GM23338 (cell line): ENCODE measurements at places on chromosomes 6 and 20.

DNA sequence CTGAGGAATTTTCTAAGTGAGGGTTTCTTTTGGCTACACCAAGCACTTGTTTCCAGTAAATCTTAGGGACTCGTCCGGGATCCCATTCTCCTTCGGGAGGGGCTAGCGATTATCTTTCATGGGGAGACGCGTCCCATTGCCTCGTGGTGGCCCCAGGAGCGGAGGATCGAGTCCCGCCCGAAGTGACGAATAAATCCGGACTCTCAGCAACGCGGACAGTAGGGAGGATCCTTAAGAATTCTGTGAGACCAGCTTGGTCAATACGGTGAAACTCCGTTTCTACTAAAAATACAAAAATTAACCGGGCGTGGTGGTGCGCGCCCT, 69.1 kb upstream of the PRSS16 start:
- no peak for DNase-seq

- no peak for DNase-seq
Observed at GRCh38 chr6:96610019-96610418, 47.1 kb downstream of the FHL5 start.

DNA sequence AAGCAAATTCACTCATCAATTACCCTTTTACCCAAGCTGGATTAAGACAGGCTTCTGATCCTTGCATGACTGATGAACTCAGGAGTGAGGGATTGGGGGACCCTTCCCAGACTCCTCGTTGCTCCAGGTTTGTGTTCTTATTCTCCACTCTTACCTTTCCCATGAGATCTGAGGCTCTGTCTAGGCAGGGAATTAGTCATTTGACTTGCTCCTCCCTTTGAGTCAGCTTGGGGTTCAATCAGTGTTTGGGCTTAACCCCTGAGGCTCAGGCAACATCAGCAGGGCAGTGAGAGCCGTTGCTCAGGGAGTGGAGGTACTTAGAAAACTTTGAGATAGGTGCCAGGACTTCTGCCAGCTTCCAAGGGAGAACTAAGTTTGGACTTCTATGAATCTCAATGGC, 20.7 kb upstream of the TOX2 start:
- DNase-seq, result no peak

DNA sequence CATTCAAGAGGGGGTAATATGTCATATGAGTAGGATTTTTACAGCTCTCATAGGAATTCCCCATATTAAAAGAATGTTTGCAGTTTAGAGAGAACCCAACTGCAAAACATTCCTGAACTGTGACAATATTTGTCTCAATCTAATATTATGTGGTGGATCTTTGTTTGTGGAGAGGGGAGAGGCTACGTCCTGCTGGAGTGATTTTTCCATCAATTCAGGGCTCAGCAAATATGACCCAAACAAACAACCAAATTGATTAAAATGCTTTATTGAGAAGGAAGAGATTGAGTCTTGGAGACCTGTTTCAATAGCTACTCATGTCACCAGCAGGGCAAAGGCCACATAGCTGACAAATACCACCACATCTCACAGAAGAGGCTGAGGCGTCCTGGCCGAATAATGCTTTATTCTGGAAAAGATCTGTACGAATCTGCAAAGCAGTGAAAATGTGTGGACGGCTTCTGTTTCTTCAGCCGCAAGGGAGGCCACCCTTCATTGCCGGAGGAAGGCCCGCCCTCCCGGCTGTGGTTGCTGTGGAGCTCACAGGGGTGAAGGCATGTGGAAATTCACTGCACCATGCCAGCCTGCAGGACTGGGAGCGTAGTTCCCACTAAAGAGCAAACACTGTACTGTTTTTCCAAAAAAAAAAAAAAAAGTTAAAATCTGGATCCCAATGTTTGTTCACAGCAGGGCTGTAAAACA, 89.7 kb upstream of the QKI start:
- DNase-seq, result no peak

GRCh38 chr20:46354207-46354555, 45.9 kb upstream of the CDH22 start:
- no peak for DNase-seq

DNA sequence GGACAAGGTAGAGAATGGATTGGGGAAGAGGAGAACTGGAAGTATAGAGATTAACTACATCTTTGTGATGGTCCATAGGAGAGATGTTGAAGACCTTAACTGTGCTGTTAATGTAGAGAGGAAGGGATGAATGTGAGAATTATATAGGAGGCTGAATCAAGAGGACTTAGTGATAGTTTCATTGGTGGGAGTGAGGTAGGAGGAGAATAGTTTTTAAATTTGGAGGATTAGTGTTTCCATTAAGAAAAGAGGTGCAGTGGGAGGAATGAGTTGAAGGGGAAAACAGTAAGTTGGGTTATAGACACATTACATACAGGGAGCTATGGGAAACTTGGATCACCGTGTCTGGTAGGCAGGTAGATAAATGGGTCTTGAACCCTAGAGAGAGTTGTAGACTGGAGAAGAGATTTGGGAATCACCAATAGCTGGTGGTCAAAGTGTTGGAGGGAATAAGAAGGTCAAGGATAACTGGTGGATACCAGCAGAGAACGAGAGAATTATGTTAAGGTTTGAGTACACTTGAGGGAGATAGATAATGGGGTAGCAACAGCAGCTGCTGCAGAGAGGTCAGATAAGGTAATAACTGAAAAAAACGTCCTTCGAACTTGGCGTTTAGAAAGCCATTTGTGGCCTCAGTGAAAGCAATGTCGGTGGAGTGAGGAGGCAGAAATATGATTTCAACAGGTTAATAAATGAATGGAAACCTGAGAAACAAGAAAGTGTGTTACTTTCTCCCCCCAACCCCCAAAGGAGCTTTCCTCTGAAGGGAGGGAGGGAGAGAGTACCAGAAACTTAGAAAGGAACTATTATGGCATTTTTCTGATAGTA, 3.1 kb downstream of the C6orf89 start:
- DNase-seq, result no peak

- DNase-seq, result peak; percentile 73
Observed at GRCh38 chr6:111087871-111088667, 766 bp downstream of the SLC16A10 start.

GRCh38 chr20:16864963-16865362, 116.8 kb downstream of the OTOR start:
- DNase-seq, result no peak

DNA sequence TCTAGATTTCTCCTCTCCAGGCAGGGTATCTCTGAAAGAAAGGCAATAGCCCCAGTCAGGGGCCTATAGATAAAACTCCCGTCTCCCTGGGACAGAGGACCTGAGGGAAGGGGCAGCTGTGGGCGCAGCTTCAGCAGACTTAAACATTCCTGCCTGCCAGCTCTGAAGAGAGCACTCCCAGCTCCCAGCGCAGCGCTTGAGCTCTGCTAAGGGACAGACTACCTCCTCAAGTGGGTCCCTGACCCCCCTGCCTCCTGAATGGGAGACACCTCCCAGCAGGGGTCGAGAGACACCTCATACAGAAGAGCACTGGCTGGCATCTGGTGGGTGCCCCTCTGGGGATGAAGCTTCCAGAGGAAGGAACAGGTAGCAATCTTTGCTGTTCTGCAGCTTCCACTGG, 556.9 kb downstream of the EPM2A start:
- no peak for DNase-seq

GRCh38 chr6:33392979-33393378, 1.4 kb downstream of the KIFC1 start:
- no peak for DNase-seq

GRCh38 chr6:156309017-156309416, 468.2 kb upstream of the ARID1B start:
- DNase-seq, result no peak

DNA sequence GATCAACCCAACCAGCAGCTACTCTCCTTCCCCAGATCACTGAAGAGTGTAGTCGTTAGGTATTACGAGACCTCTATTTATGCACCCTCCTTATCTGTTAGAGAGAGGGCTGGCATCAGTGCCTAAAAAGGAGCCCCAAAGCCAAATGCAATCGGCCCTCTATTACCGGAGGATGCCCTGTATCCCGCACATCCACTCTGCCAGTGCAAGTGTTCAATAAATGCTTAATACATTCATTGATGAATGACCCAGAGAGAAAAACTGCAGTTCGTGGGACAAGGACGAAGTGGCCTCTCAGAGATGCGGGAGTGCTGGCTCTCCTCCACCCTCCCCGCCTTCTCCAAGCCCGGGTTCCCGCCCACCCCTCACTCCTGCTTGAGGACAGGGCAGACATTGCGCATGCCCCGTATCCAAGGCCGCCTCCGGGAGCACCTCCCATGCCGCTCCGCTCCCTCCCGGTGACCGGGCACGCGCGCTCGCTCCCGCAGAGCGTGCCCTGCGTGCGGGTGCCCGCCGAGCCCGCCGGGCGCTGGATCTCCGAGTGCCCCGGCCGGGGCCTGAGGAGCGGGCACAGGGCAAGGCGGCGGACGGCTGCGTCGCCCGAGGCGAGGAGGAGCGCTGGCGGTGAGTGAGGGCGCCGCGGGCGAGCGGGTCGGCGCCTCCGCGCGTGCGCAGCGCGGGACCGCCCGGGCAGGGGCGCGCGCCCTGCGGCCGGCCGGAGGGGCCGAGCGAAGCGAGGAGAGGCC, 27.2 kb upstream of the BTBD3 start:
- DNase-seq, result peak; percentile 95

GRCh38 chr6:5534643-5535042, 273.3 kb downstream of the FARS2 start:
- DNase-seq, result no peak

DNA sequence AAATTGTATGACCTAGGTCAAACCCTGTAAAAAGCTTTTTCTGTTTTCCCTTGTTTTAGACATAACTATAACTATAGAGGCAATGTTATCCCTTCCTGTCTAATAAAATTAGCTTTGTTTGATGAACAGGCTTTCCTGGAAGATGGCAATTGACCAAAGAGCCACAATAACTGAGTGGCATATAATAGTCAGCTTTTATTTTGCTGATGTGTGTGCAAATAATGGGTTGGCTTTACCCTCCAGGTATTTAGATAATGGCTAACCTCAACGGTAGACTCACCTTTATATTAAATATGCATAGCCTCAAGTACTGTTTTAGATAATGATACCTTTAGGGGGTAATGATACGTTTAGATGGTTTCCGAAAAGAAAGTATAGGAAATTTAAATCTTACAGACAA, 15.0 kb downstream of the TBXT start:
- DNase-seq, result no peak

DNA sequence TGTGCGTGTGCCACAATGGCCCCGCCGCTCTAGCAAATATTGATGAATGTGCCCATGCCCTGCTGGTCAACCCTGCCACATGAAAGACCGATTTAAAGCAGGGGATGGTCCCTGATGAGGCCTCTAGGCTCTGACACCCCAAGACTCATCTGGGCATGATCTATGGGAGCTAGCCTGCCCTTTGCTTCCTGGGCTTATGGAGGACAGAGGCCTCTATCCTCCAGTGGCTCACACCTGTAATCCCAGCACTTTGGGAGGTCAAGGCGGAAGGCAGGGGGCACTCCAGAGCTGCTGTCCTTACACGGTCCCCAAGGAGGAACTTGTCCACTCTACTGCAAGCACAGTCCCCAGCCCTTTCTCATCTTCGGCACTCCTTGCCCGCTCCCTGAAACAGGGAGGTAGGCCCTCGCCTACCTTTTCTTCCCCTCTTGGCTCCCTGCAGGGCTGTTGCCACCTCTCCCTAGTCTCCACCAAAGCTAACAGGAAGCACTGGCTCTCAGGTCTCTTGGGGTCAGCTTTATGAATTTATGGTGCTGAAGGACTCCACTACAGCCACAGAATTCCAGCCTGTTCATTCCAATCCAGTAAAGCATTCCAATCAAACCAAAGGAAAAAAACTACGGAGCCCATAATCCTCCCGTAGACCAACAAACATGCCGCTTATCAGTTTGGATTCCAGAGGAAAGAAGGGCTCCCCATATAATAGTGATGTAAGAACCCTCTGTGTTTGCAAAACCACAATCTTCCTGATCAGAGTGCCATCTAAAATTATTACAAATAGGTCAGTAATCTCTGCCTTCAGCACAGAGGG, 48.7 kb upstream of the FOXQ1 start:
- peak; percentile 44 for DNase-seq
